BJ (cell line): ENCODE measurements at places on chromosomes 7 and 10. TPM values are rescaled to one million over a fixed set of nuclear protein-coding genes. Genes with fewer than 3 reads are reported as not detected.

DNA sequence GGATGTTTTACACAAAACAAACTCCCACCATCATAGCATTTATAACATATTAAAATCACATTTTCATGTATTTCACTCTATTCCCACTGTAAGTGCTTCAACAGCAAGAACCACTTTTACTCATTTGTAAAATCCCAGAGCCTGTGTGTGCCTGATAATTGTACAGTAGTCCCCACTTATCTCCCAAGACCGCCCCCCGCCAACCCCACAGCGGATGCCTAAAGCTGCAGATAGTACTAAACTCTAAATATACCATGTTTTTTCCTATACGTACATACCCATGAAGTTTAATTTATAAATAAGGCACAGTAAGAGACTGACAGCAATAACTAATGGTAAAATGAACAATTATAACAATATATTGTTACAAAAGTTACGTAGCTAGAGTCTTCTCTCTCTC lies 33.5 kb downstream of the EZH2 start:
- no peak for DNase-seq

- no peak for DNase-seq
Measured at GRCh38 chr10:76285515-76285914, 854.1 kb downstream of the LRMDA start.

The PRLHR gene
- polyA plus RNA-seq: not detected in 2 replicates

The LDB3 gene
- 0.55 and 0.83 TPM in 2 replicates for polyA plus RNA-seq

DNA sequence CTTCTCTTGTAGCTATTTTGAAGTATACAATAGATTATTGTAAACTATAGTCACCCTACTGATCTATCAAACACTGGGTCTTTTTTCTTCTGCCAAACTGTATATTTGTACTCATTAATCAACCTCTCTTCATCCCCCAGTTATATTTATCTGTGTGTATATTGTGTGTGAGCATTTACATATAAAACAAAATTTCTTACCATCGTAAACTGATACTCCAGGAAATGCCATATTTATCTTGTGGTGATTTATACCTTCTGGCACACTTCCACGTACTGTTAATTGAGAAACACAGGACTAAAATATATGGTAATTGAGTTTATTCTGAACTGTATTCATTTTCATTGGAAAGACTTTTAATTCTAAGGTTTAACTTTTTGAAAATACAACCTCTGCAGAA lies 18.9 kb downstream of the ANLN start:
- DNase-seq: no peak

GRCh38 chr10:128209862-128210214 lies 83.6 kb upstream of the MKI67 start:
- DNase-seq: no peak
